ENCODE measurements at places on chromosomes 16 and 17. TPM values are rescaled to one million over a fixed set of nuclear protein-coding genes. Genes with fewer than 3 reads are reported as not detected.

The CD79B gene
- total RNA-seq, result 5.5 TPM

The GP2 gene
- total RNA-seq, result 0.51 TPM

The MEIOB gene
- not detected for total RNA-seq

The CHST4 gene
- total RNA-seq, result not detected

The KRT25 gene
- not detected for total RNA-seq

The STXBP4 gene
- total RNA-seq, result 18.3 TPM

The TUBB3 gene
- total RNA-seq, result 5.9 TPM

The RAB26 gene
- total RNA-seq, result not detected

The BEAN1 gene
- 0.48 TPM for total RNA-seq

The CRK gene
- total RNA-seq, result 56.6 TPM

The CPHXL2 gene
- not detected for total RNA-seq

The FBXW10 gene
- total RNA-seq, result 0.10 TPM

The TSNAXIP1 gene
- total RNA-seq, result 0.37 TPM

The ATP2A3 gene
- total RNA-seq, result 27.5 TPM

The KRT12 gene
- not detected for total RNA-seq

GRCh38 chr16:31125844-31126243, 8.4 kb downstream of the KAT8 start:
- DNase-seq, result no peak

- DNase-seq, result no peak
These were observed 33.9 kb upstream of the SEC14L1 start for GRCh38 chr17:77106874-77107358.

- DNase-seq, result no peak
These were observed 109.8 kb downstream of the GOSR1 start for GRCh38 chr17:30586818-30587595.

DNA sequence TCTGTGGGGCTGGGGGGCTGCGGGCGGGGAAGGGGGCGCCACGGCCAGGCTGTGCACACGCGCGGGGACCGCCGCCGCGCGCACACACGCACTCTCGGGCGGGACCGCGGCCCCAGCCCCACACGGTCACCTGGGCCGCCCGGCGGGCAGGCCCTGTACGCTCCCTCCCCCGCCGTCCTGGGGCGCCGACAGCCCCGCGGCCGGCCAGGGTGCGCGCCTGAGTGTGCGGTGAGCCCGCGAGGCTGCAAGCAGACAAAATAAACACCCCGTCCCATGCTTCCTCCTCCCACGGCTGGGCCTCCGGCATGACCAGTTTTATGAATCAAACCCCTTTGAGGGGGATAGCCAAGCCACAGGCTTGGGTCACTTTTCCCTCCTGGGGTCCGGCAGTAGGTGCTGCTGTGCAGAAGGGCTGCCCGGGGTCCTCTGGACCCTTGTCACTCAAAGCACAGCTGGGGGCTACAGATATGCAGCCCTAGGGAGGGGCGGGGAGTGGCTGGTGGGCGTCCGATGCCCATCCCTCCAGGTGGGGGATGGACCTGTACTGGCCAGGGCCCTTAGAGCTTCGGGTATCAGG, 441 bp downstream of the VASN start:
- no peak for DNase-seq

DNA sequence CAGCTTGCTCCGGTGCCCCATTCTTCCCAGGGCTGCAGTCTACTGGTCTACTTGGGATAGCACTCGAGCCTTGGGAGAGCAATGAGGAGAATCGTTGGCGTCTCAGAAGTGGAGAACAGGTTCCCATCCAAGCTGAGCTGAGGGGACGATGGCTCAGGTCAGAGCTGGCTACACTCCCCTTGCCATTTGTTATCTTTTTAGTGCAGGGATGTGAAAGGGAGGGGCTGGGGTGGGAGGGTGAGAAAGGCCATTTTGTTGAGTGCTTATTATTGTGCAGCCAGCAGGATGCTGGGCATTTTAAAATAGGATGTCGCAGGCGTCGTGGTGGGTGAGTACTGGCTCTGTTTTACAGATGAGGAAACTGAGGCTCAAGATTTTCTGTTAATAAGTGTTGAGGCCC, 410.8 kb downstream of the SNX29 start:
- DNase-seq, result no peak

GRCh38 chr17:17943281-17943984, 28.8 kb downstream of the TOM1L2 start:
- no peak for DNase-seq

- no peak for DNase-seq
These were observed 457.9 kb upstream of the CDH5 start for GRCh38 chr16:65908568-65908967.

GRCh38 chr17:69733171-69734012, 318.9 kb downstream of the MAP2K6 start:
- no peak for DNase-seq

DNA sequence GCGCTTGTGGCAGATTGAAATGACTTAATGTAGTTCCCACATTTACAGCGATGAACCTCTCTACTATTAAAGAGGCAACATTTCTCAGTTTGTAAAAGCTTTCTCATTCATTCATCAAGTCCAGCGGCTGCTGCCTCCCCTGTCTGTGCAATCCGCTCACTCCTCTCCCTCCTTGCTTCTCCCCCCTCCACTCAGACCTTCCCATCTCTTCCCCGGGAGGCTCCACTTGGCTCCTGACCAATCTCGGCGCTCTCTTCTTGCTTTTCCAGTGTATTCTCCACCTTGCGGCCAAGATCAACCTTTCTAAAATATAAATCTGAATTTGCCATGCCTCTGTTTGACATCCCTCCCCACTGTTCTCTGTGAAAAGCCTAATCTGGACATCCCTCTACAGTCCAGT, 117.5 kb downstream of the ASIC2 start:
- no peak for DNase-seq

DNA sequence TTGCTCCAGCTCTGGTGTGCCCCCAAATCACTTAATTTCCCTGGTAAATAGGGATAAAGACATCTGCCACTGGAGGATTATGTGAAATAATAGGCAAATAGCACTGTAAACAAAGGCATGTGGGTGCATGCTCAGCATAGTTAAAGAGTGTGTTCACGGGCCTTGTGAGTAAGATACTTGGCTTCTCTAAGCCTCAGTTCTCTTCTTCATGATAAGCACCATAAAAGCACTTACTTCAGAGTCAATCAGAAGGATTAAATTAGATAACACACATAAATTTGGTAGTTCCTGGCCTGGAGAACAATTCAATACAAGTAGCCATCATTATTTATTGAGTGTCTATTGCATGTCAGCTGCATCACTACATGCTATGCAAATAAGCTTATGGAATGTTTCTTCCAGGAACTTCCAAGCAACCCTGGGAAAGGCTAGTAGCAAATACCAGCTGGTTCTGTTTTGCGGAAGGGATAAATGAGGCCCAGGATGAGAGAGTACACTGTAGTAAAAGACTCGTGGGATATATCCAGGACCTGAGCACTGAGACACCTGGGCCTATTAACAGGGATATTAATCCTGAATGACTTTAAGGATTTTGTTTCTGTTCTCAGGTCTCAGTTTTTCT, 14.5 kb downstream of the CCL11 start:
- no peak for DNase-seq

GRCh38 chr16:67326472-67327309, at the start of the genes KCTD19 and LRRC36:
Gene KCTD19 (minus strand): TSS chr16:67326741. CDS start chr16:67326707, 34 bp downstream.
Gene LRRC36 (plus strand): TSS chr16:67326815. CDS start chr16:67326863, 48 bp downstream.
- peak; percentile 86 for DNase-seq

DNA sequence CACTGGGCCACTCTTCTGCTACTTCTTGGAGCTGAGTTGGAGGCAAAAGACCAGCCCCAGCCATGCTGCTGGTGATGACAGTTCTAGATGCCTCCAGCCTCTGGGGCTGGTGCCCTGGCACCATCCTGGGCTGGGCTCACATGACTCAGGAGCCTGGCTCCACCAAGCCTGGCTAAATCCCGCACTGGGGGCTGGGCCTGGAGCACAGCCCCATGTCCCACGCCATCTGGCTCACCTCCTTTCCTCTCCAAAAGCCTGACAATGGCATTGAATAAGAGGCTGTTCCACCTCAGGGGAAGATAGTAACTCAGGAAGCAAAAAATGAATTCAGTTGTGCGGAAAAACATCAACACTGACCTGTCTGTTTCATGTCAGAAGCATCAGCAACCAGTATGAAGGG, 45.1 kb upstream of the MTSS2 start:
- no peak for DNase-seq

- DNase-seq, result no peak
These were observed 13.9 kb upstream of the PMP22 start for GRCh38 chr17:15278924-15279477.

DNA sequence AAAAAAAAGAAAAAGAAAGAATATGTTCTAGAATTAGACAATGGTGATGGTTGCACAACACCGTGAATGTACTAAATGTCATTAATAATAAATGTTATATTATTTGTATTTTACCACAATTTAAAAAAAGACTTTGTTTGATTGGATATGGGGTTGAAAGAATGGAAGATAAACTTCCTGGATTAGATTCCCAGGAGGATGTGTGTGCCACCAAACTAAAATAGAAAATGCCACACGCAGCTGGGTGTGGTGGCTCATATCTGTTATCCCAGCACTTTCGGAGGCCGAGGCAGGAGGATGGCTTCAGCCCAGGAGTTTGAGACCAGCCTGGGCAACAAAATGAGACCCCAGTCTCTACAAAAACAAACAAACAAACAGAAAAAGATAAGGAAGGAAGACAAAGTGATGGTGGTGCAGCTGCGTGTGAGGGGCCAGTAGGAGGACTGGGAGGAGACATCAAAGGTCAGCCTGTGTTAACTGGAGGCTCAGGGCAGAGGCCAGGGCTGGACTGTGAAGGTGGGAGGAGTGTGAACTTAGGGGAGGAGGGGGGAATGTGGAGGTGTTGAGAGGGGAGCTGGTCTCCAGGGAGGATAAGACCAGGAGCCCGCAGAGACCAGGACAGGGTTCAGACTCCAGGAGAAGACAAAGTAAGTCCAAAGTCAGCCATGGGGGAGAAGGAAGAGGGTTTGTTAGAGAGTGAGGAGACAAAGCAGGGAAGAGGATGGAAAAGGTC, 4.1 kb downstream of the PECAM1 start:
- peak; percentile 61 for DNase-seq

DNA sequence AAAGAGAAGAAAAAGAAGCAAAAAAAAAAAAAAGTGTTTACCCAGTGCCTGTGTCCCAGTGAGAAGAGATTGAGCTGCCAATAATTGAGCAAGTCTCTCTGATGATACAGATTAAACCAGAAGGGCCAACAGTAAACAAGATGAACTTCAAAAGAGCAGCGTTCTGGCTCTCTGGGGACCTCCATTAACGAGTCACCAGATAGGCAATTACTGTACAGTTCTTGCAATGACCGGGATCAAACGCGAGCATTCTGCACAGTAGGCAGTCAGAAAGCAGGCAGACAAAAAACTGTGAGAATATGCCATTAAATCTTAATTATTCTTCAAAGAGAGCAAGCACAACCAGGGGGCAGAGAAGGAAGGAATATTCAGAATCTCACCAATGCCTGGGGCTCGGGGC, 626.1 kb downstream of the TMEM114 start:
- DNase-seq, result no peak

- DNase-seq, result peak; percentile 71
These were observed 68.9 kb upstream of the METRNL start for GRCh38 chr17:83010206-83011200.

DNA sequence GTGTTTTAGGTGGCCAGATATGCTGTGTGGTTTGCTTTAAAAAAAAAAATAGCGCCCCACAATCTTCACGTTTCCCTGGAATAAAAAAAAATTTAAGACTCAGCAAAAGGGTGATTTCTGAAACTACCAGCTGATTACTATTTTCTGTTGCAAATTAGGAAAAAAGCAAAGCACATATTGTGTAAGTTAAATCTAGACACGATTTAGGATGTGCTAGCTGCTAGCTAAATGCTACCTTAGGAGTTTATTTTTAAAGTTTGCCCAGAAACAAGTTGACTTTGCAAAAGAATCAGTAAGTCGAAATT, 944 bp upstream of the MARF1 start:
- DNase-seq, result no peak

DNA sequence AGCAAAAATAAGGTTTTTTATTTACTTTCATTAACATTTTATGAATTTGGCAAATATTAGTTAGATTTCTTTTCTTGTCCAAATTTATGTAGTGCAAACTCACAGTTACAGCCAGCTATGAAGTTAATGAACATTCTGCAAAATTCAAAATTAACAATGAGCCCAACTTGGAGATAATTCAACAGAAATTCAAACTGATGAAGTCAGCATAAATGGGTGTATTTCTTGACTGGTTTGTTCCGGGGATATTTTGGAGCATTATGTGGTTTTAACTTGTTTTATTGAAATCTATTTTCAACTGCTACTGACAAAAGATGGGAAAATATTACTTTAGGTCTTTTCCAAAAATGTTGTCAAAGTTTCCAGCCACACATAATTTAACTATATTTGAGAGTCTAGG, 807.9 kb downstream of the CDH8 start:
- no peak for DNase-seq

DNA sequence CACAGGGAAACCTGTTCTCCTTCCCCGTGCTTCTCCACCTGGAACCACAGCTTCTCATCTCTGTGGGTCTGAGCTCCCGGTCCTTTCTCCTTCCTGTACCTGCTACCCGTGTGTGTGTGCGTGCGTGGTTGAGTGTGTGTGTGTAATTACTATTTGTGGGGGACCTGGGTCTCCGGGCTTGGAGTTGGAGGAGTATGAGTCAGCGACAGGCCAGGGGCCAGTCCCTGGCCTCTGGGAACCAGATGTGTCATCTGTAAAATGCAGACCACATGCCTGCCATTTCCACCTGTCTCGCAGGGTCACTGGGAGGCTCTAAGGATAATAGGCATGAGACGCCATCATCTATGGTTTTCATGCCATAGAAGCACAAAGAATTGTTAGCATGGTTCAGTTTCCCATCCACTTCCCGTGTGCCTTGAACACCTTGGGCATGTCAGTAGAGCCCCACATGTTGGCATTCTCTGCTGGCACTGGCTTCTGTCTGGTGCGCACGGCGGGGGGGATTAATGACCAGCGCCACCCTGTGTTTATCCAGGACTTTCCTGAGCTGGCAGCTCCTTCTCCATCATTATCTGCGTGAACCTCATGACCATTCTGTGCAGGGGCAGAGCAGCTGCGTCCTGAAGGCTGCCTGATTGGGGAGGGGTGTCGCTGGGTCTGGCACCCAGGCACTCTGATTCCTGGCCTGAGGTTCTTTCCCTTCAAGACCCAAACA, 1.5 kb downstream of the ZNF205 start:
- DNase-seq, result no peak

- no peak for DNase-seq
These were observed 34.5 kb upstream of the TNRC6A start for GRCh38 chr16:24694931-24695330.

GRCh38 chr17:2933606-2934005, 129.8 kb downstream of the OR1D5 start:
- no peak for DNase-seq

- DNase-seq, result no peak
These were observed 736.5 kb downstream of the KCNJ2 start for GRCh38 chr17:70905796-70906195.

- DNase-seq, result peak; percentile 73
These were observed 225.6 kb downstream of the MSI2 start for GRCh38 chr17:57481910-57482391.

DNA sequence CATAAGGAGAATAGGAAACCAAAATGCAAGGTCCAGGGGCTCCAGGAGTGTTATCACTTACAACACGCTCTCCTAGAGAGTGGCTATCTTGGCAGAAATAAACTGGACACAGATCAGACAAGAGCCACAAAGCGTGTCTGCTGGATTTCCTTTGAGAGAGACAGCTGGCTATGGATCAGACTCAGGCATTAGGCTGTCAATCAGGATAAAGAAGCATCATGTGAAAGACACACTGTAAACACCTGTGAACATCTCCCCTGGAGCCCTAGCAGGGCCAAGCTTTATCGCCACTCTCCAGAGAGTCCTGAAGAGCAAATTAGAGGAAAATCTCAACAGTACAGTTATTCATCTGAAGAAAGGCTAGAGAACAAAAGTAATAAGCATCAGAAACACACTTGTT, 26.0 kb downstream of the SYCE1L start:
- no peak for DNase-seq

All from posterior vena cava (tissue), 2 donors.